Urinary bladder (tissue), 4 donors: ENCODE measurements at places on chromosomes 3 and 15. TPM values are rescaled to one million over a fixed set of nuclear protein-coding genes. Genes with fewer than 3 reads are reported as not detected.

GRCh38 chr3:158569794-158570193 lies 1.2 kb upstream of the MLF1 start:
- no peak for DNase-seq

GRCh38 chr15:62771234-62771633 lies 271.3 kb upstream of the TPM1 start:
- DNase-seq = no peak

GRCh38 chr3:113844622-113845222 lies 6.1 kb downstream of the GRAMD1C start:
- peak; percentile 33 for DNase-seq

- no peak for DNase-seq
Observed at GRCh38 chr3:150538324-150539208, 7.7 kb downstream of the SERP1 start.

GRCh38 chr3:71217640-71218222 lies 365.8 kb downstream of the FOXP1 start:
- no peak for DNase-seq

Gene REC114
- not detected for total RNA-seq
